ENCODE measurements at places on chromosomes 2 and 18. TPM values are rescaled to one million over a fixed set of nuclear protein-coding genes. Genes with fewer than 3 reads are reported as not detected.

The ITM2C gene
- 8.3 TPM for total RNA-seq

The DNAJC10 gene
- total RNA-seq, result 75.1 TPM

The SERPINB13 gene
- total RNA-seq, result not detected

The POTEC gene
- not detected for total RNA-seq

The SCN1A gene
- total RNA-seq, result not detected

The KIAA2012 gene
- not detected for total RNA-seq

Measured in activated CD4-positive, alpha-beta T cell treated with anti-CD3 and anti-CD28 coated beads, Interleukin-2, amount 10 ng/mL, durations not matched to agents 24 days and 14 days (primary cell).